GM23338 (cell line): ENCODE measurements at places on chromosomes 3 and 15. TPM values are rescaled to one million over a fixed set of nuclear protein-coding genes. Genes with fewer than 3 reads are reported as not detected.

The A4GNT gene
- not detected in 2 replicates for total RNA-seq

The LRRIQ4 gene
- total RNA-seq = not detected in 2 replicates

The TNFAIP8L3 gene
- 0.31 and 0.54 TPM in 2 replicates for total RNA-seq

- no peak for DNase-seq
These were observed 37.6 kb downstream of the PTPN23 start for GRCh38 chr3:47418167-47419082.

DNA sequence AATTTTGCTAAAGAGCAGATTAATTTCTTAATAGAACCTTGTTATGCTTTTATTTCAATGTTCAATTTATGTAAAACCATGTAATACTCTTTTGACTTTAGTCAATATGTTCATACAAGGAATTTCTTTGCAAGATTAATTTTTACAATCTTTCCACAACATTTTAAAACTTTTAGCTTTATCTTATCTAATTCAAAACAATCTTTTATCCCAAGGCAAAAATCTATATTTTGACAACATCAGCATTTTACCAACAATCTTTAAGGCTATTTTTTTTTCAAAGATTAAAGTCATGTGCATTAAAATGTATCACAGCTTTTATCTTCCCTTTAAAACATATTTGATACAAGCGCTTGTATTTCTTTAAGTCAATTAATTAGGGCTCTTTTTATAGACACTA is 914.7 kb downstream of the PLOD2 start:
- DNase-seq = no peak

GRCh38 chr3:154786724-154787123 is 293.4 kb upstream of the MME start:
- no peak for DNase-seq

DNA sequence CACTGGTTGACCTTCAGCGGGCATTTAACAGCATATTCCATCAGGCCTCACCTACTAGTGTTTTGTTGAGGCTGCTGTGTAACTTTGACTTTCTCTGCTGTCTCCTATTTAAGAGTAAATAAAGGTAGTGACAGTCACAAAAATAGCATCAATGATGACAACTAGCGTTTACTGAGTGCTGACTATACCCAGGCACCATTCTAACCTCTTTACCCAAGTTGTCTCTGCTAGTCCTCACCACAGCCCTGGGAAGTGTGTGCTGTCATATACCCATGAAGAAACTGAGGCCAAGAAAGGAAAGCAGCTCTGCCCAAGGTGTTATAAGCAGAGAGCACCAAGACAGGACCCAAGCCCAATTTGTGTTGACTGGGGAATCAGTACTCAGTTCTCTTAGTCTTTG is 286.4 kb upstream of the CTDSPL start:
- no peak for DNase-seq

GRCh38 chr3:137471558-137472204 is 292.4 kb upstream of the SOX14 start:
- DNase-seq = no peak

GRCh38 chr3:35678643-35679161 is 39.4 kb downstream of the ARPP21 start:
- DNase-seq = no peak

- no peak for DNase-seq
These were observed 11.5 kb downstream of the CCDC80 start for GRCh38 chr3:112629425-112629824.
